NCI-H2171 (cell line): ENCODE measurements at places on chromosomes 6 and 20.

DNA sequence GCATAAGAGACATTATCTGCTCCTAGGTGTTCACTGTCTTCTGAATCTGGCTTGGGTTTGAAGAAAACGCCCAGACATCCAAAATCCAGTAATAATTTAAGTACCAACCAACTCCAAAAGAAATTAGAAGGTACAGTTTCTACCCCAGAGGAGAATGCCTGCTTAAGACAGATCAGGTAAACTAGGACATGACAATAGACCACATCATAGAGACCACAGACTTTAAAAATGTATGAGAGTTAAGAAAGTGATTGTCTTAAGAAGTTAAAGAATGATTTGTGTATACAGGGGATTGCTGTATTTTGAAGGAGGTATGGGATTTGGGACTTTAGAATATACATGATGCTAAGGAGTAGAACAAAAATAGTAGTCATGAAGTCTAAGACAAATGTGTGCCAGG lies 120.8 kb upstream of the EDN1 start:
- no peak for DNase-seq

- no peak for DNase-seq
Observed at GRCh38 chr6:149264629-149265028, 52.9 kb upstream of the TAB2 start.

DNA sequence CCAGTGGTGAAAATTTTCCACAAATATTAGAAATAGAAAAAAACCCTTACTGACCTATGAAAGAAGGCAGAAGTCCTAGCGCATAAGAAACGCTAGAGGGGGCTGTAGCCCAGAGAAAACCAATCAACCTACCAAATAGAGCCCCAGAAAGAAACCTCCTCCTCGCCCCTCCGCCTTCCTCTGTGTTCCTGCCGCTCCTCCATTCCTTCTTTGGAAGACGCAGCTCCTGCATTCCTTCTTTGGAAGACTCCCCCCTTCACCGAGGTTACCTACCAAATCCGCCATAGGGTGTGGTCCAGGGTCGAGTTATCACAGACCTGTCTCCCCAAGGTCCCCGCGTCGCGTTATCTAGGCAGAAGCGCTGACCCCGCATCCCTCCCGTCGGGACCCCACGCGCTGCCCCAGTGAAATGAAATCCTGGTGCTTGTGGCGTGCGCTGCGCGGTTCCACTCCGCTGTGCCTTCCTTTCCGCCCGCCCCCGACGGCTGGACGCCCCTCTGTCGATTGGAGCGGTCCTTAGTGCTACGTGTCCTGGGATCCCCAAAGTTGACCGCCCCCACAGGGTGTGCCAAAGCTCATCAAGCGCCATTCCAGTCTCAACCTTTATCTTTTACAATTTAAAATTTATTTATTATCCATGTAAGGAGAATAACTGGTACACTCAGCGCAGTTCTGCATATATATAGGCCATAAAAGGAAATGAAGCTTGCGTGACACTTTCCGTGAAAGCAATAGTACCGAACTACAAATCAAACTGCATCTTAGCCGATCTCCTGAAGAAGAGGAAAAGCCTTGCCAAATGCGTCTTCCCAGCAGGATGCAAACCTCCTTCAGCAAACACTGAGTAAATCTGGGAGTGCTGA lies 13.0 kb downstream of the RPP21 start:
- DNase-seq: peak; percentile 54

DNA sequence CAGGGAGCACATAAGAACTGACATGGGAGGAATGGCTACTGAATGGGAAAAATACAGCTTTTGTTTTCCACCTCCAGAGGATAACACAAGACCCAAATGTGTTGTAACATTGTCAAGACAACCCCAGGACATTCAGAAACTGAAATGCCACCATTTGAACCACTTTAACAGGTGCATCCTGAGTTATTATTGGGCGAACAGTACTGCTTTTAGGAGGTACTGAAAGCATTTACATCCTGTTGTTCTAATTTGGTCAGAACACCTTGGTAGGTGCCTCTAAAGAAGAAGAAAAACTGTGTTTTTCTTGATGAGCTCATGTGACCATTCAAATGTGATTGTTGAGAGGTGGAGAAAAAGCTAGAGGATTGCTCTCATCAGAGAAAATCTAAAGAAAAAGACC lies 6.4 kb upstream of the TXNDC5 start:
- no peak for DNase-seq

DNA sequence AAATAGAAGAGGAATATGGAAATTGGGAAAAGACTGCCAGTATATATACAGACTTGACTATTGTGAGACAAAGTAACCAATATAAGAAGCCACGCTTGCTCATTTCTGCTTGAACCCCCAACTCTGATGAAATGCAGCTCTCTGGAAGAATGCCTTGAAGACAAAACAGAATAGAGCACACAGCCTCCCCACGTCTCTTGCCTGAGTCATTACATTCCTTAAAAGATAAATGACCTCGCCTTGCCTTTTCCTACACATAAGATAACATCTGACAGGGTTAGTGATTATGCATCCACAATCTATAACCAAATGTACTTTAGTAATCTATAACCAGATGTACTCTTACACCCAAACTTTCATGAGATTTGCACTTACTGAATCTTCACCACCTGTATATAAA lies 141.1 kb upstream of the EEF1E1 start:
- DNase-seq: no peak

DNA sequence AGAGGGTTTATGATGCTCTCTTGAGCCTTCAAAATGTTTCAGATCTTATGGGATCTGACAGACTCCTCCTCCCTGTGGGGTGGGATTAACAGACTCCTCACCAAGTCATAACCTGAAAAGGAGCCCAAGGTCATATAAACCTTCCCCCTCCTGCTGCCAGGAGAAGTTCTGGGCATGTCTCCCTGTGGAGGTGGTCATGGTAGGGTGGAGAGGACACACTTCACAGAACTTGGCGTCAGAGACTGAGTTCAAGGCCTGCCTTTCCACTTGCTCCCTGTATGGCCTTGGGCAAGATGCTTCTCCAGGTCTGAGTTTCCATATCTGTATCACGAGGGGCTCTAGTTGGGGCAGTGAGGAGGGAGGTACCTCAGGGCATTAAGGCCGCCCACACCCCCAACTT lies 32.4 kb upstream of the AAR2 start:
- no peak for DNase-seq

GRCh38 chr20:62553838-62554161 lies 78.0 kb upstream of the GATA5 start:
- DNase-seq: no peak

GRCh38 chr6:104281370-104281769 lies 578.3 kb downstream of the HACE1 start:
- no peak for DNase-seq

DNA sequence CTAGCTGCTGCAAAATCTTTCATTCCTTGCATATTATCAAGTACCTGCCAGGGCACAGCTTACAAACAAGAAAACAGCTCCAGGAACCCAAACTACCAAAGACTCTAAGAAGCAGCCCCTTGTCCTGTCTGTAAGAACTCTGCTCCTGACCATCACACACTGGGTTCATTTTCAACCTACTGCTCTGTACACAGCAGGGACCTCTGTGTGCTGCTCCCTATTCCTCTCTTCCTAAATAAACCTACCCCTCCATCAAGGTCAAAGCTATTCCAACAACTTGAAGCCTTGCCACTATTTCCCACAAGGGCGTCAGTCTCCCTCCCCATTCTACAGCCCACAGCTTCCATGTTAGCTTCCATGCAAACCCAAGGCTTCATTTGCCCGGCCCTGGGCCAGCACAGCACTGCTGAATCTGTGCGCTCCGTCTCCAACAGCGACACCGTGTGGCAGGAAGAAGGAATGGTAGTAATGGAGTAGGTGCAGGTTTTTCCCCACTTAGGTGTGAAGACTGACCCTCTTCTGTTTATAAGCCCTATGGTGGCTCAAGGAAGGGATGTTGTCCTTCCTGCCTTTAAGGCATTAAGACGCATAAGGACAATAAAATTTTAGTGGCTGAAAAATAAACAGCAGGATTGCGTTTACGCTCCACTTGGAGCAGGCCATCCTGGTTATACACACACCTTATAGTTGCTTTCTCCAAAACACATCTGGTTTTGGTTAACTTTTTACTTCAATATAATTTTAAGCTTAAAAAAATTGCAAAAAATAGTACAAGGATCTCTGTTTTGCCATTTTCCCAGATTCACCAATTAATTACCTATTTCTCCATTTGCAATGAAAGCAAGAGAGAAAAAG lies 115.2 kb upstream of the NXT1 start:
- peak; percentile 3 for DNase-seq

DNA sequence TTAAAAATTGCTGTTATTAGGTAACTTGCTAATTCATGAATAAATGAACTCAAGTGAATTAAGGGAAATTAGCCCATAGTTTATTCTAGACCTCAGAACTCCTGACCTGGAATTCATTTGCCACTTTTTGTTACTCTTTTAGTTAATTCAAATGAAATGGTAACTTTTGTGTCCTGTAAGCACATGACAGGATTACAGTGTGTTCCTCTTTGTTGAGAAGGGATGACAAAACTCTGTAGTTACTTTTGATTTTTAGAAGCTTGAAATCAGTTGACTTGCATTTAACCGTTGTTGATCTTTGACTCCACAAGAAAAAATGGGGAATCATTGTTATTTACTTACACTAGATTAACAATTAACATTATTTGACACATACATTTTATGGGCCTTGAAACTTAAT lies 6.2 kb downstream of the SLC9A8 start:
- no peak for DNase-seq

DNA sequence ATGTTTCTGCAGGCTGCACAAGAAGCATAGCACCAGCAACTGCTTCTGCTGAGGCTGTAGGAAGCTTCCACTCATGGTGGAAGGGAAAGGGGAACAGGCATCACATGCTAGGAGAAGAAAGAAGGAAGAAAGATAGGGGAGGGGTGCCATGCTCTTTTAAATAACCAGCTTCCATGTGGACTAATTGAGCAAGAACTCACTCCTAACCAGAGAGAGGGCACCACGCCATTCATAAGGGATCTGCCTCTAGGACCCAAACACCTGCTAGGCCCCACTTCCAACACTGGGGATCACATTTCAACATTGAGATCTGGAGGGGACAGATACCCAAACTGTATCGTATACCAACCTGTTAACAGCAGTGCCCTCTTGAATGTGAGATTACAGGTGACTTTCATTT lies 46.9 kb upstream of the ARMC2 start:
- peak; percentile 13 for DNase-seq

DNA sequence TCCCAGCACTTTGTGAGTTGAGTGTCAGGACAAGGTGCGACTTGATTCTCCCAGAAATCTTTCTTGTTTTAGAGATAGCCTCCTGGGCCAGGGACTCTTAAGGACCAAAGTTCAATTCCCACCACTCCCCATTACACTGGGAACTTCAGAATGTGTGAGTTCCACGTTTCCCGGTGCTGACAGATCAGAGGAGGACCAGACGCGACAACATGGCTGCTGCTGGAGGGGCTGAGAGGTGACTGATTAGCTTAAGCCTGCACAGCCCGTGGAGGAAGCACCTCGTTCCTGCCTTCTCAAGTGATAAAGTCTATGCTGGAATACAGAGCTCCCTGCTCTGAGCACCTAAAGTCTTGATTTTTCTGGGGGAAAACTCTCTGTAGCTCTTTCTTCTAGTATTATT lies 175.2 kb upstream of the FERMT1 start:
- DNase-seq: no peak

GRCh38 chr6:27867945-27868300 lies 44.3 kb downstream of the OR2B2 start:
- DNase-seq: no peak

DNA sequence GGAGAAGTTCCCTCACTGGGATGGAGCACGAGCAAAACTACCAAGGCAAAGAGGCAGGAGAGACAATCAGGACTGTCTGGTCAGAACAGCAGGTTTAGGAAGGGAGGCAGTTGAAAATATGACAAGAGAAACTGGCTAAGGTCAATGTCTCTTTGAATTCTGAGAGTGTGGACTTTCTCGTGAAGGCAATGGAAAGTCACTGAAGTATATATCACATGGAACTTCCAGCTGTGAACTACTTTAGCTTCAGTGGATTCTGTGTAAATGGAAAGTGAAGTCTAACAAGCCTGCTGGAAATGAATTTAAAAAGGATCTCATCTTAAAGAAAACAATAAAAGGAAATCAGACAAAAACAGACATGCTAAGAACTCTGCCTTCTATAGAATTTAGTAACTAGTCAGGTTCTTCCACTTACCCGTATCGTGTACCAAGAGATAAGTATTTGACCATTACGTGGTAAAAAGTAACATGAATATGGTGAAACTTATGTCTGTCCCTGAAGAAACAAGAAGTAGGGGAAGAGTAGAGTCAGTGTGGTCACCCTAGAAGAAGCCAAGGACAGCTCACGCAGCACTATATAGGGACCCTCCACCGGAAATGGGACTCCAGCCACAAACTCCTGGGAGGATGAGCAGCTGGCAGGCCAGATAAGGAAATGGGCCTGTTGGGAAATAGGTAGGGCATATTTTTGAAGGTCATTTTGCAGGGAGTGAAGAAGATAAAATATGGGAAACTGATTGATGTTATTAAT lies 123.4 kb downstream of the MAP7 start:
- no peak for DNase-seq

DNA sequence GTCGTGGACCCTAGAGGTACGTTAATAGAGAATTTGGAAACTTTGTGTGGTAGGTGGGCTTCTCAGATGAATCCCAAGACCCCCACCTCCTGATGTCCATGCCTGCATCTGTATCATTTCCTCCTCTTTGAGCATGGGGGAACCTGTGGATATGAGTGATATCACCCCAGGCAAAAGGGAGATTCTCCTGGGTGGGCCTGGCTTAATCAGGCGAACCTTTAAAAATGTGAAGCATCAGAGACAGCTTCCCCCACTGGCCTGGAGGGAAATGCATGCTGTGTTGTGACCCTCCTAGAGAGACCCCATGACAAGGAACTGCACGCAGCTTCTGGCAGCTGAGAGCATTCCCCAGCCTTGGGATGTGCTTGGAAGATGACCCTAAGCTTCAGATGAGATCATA lies 180.9 kb downstream of the MBOAT1 start:
- no peak for DNase-seq

DNA sequence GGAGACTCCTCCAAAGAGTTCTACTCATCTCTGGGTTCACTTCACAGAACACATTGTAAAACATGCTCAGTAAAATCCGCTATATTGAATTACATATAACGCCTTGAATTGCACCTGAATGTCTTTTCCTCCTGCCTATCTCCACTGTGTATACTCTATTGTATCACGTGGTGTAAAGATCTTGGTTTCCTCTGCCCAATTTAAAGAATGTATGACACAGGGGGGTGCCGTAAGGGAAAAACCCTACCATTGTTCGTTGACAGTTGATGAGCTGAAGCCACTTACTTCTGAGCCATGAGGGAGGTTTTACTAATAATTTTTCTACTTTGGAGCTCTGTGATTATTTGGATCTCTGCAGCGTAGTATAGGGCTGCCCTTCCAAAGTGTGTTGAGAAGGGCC lies 6.0 kb downstream of the ASF1A start:
- DNase-seq: no peak

DNA sequence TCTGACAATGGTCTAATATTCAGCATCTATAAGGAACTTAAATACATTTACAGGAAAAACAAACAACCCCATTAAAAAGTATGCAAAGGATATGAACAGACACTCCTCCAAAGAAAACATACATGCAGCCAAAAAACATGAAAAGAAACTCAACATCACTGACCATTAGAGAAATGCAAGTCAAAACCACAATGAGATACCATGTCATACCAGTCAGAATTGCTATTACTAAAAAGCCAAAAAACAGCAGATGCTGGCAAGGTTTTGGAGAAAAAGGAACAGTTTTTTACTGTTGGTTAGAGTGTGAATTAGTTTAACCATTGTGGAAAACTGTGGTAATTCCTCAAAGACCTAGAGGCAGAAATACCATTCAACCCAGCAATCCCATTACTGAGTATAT lies 339.0 kb upstream of the ADGRB3 start:
- DNase-seq: no peak
